ENCODE measurements at places on chromosomes 7 and 10. TPM values are rescaled to one million over a fixed set of nuclear protein-coding genes. Genes with fewer than 3 reads are reported as not detected.

The STAG3 gene
- 0.13 TPM for total RNA-seq

The TRPV5 gene
- not detected for total RNA-seq

The CHST12 gene
- 17.0 TPM for total RNA-seq

The DNAJB9 gene
- total RNA-seq: 18.5 TPM

The SORBS1 gene
- 4.2 TPM for total RNA-seq

The ZNF853 gene
- total RNA-seq: 0.07 TPM

The SMKR1 gene
- total RNA-seq: 1.2 TPM

The WDR86 gene
- not detected for total RNA-seq

The SLC12A9 gene
- 22.0 TPM for total RNA-seq

The MYO1G gene
- total RNA-seq: 0.25 TPM

The LBX1 gene
- total RNA-seq: not detected

The CHPF2 gene
- total RNA-seq: 66.8 TPM

The LRRN3 gene
- not detected for total RNA-seq

The DHTKD1 gene
- 19.8 TPM for total RNA-seq

The DDX56 gene
- total RNA-seq: 77.9 TPM

The ANKRD30A gene
- not detected for total RNA-seq

The CYP17A1 gene
- total RNA-seq: not detected

The PRSS58 gene
- not detected for total RNA-seq

The TMEM225B gene
- total RNA-seq: 0.15 TPM

The AZGP1 gene
- total RNA-seq: not detected

The AUTS2 gene
- 1.2 TPM for total RNA-seq

The SPDYE3 gene
- 0.05 TPM for total RNA-seq

The TRIM50 gene
- not detected for total RNA-seq

The PGAM2 gene
- not detected for total RNA-seq

The SHLD2 gene
- 17.8 TPM for total RNA-seq

The KEL gene
- not detected for total RNA-seq

The SORCS1 gene
- not detected for total RNA-seq

The LRGUK gene
- total RNA-seq: not detected

The POT1 gene
- total RNA-seq: 14.1 TPM

The CACNB2 gene
- not detected for total RNA-seq

The CTAGE8 gene
- total RNA-seq: not detected

The NPY4R gene
- total RNA-seq: not detected

The CLEC5A gene
- total RNA-seq: not detected

The ELAPOR2 gene
- total RNA-seq: 39.5 TPM

The FIGNL1 gene
- 23.8 TPM for total RNA-seq

The TDRD1 gene
- not detected for total RNA-seq

The ABCA13 gene
- 0.05 TPM for total RNA-seq

The GJD4 gene
- not detected for total RNA-seq

The AKR1D1 gene
- not detected for total RNA-seq

The TLX1 gene
- not detected for total RNA-seq

The ATRNL1 gene
- not detected for total RNA-seq

The PAX4 gene
- total RNA-seq: not detected

The FXYD4 gene
- not detected for total RNA-seq

Data from mammary microvascular endothelial cell (primary cell).